ENCODE measurements at places on chromosomes 2 and 18.

- DNase-seq, result no peak
Observed at GRCh38 chr18:29123706-29124530, 947.0 kb upstream of the CDH2 start.

DNA sequence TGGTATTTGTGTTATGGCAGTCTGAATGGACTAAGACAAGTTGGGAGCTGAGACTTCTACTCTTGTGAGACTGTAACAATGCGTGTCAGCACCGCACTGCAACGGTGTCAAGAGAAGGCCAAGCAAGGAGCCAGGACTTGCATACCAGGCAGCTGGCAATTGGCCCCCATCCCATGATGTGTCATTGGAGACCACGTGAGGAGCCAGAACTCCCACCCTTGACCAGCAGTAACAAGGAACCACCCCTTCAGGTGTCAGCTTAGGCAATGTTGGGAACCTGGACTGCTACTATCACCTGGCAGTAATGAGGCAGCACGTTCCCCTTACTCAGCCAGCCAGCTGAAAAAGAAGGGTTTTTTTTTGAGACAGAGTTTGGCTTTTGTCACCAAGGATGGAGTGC lies 32.7 kb upstream of the AGFG1 start:
- DNase-seq, result no peak

DNA sequence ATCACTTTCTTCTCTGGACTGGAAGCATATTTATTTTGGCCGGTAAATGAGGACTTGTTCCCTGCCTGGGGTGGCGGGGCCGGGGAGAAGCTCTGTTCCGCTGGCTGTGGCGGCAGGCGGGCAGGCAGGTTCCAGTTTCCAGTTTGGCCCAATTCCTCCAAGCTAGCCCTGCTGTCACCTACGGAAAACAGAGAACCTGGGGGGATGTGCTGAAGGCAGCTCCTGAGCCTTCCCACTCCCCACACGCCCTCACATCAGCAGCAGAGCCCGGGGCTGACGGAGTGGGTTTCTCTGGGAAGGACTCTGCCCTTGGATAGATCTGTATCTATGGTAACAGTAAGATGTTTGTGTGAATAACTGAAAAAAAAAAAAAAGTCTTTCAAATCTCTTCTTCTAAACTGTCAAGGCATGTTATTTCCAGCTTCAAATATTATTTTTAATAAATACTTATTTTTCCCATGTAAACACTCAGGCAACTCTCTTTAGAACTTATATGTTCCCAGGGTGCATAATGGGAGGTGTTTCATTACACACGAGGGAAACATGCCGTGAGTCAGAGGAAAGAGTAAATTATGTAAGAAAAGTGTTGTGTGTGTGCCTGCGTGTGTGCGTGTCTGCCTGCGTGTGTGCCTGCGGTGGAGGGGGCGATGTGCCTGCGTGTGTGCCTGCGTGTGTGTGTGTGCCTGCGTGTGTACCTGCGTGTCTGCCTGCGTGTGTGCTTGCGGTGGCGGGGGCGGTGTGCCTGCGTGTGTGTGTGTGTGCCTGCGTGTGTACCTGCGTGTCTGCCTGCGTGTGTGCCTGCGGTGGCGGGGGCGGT lies 116.1 kb upstream of the ZNF516 start:
- DNase-seq, result no peak

GRCh38 chr2:43980902-43981301 lies 14.9 kb downstream of the LRPPRC start:
- DNase-seq, result no peak

- DNase-seq, result no peak
Observed at GRCh38 chr2:164692114-164692513, 70.8 kb upstream of the GRB14 start.

DNA sequence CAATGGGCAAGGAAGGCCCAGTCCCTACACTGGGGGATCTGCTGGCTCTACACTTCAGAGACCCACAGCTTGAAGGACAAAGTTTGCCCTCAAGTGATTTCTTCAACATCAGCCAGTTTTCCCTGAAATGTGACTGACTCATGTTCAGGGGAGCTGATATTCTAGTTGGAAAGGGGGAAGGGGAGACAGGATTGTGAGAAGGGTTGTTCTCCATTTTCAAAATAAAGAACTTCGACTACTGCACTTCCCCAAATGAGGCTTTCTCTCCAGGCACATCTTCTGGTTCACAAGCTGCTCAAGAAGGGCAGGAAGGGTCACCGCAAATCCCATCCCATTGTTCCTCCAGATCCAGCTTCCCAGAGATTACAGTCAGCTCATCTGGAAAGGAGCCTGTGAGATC lies 117.6 kb downstream of the BCL2L11 start:
- DNase-seq, result no peak

- no peak for DNase-seq
Observed at GRCh38 chr18:49582579-49582978, 20.7 kb downstream of the LIPG start.

DNA sequence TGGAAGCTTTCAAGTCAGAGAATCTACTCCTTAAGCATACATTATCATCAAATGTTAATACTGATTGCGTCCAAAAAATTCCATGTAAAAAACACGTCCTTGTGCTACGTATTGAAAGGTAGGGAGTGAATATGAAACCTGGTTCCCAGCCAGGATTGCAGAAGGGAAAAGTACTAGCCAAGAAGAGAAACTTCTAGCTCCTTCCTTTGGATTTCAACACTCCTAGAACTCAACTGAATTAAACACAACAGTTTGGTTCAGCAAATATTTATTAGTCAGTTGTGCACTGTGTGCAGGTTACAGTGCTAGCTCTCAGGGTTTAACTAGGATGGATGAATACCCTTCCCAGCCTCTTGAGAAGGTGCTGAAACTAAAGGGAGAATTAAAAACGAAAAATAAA lies 33.9 kb upstream of the FHL2 start:
- DNase-seq, result no peak

DNA sequence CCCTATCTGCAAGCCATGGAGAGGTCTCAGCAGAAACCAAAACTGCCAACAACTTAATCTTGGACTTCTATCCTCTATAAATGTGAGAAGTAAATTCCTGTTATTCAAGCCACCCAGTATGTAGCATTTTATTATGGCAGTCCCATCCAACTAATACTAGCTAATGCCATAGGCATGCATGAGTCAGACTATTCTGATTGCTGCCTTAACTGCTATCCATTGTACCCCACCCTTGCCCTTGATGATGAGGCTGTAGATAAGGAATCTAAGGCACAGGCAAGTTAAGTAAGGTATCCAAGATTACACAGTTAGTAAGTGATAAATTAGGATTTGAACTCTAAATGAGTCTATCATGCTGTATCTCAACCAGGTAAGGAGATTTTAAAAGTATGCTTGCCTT lies 223.0 kb downstream of the UBE2E3 start:
- DNase-seq, result no peak

- no peak for DNase-seq
Observed at GRCh38 chr2:72934683-72935610, 17.6 kb downstream of the EMX1 start.

DNA sequence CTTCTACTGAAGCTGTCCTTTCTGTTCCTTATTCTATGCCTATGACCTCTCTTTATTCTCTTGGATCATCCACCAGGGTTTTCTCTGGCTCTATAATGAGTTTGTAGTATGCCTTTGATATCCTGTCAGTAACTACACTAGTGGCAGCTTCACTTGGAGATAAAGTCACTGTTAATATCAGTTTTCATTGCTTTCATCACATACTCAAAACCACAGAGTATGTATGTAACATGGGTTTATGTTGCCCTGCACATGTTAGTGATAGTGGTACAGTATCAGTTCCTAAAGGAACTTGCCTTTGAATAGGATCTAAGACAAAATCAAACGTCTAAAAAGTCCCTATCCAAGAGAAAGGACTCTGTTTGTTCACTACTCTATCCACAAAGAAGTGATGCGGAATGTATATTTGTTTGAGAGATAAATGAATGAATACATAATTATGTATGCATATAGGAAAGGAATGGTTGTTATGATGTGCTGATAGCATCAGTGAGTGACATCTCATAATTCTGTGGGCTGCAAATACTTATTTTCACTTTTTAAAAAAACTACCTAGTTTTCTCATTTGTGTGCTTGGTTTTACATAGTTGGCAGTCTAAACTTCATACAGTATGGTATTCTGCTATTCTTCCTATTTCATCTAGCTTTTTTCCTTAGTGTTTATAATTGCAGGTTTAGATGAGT lies 45.1 kb downstream of the TET3 start:
- DNase-seq, result no peak

DNA sequence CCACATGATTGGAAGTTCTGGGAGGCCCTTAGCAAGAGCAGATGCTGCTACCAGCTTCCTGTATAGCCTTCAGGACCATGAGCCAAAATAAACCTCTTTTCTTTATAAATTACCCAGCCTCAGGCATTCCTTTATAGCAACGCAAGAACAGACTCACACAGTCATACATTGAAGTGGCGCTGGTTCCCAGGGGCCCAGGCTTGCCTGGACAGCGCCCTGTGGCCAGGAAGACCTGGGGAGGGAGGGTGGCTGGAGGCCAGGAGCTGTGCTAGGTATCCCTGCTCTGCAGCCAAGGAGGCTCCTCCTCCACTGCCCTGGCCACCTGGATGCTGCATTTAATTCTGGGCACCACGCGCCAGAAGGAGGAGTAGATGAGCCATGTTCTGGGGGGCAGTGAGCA lies 98.1 kb downstream of the AGAP1 start:
- DNase-seq, result no peak

DNA sequence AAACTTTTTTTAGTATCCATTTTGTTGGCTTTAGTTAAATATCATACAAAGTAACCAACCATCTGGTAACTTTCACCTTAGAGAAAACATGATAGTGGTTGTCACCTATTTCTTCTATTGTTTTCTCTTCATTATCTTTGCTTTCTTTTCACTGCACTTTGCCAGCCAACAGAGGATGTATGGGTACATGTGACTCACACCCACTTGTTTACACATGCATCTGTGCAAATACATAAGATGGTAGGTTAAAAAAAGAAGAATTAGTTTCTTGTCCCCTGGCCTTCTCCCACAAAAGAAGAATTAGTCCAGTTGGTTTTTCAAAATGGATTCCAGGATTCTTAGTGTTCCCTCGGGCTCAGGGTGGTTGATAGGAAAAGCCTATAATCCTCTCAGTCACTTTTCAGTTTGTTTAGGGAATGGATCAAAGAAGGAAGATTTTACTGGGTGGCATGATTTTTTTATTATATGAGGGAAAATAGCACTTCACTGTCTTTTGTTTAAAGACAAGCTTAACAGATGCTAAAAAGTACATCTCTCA lies 46.6 kb downstream of the CDK15 start:
- DNase-seq, result no peak

- peak; percentile 40 for DNase-seq
Observed at GRCh38 chr2:240626531-240627300, 1.4 kb downstream of the GPR35 start.

DNA sequence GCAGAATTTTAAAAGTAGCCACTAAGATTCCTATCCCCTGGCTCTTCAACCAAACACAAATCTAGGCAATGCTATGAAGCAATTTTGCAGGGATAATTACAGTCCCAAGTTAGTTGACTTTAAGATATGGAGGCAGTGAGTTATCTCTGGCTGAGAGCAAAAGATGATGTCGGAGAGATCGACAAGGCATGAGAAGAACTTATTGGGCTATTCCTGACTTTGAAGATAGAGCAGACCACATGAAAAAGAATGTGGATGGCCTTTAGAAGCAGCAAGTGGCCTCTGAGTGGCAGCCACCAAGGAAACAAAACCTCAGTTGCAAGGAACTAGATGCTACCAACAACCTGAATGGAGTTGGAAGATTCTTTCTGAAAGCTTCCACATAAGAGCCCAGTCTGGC lies 58.2 kb upstream of the PPM1B start:
- DNase-seq, result no peak

DNA sequence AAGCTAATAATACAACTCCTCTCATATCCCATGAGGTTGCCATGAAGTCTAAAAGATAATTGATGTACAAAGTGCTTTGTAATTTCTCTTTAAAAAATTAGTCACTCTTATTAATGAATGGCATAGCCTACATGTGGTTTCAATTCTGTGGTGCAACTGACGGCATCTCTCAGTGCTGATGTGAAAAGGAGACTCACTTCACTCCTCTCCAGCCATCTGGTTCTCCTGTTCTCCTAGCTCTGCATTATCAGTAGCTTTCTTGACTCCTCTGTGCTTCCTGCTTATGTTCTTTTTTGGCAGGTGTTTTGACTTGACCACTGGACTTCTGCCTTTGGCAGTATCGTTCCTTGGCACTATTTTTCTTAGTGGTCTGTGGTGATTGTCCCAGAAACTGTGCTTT lies 134.9 kb upstream of the ZFP36L2 start:
- DNase-seq, result no peak

GRCh38 chr2:207635468-207636200 lies 10.4 kb upstream of the METTL21A start:
- DNase-seq, result no peak

- no peak for DNase-seq
Observed at GRCh38 chr2:75894170-75894569, 183.5 kb upstream of the GCFC2 start.

DNA sequence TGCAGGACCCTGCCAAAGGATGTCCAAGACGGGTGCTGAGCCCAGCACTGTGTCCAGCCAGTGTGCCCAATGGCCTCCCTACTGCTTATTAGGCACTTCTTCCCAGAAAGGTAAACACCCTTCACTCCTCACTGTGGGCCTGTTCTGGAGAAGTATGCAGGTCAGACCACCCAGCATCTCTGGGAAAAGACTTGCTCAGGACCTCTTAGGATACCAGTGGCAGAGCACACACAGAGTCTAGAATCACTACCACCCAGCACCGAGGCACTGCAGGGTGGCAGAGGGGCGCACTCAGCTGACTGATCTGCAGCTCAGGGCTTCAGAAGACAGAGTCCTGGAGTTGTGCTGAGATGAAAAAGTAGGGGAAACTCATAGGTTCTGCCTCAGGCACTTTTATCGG lies 25.8 kb downstream of the XDH start:
- no peak for DNase-seq

- no peak for DNase-seq
Observed at GRCh38 chr2:121243821-121244460, 41.1 kb downstream of the TFCP2L1 start.

- no peak for DNase-seq
Observed at GRCh38 chr2:181907057-181907456, 15.5 kb downstream of the ITPRID2 start.

GRCh38 chr2:118498943-118499342 lies 348.5 kb downstream of the EN1 start:
- DNase-seq, result no peak

Measured in activated CD4-positive, alpha-beta T cell treated with anti-CD3 and anti-CD28 coated beads, Interleukin-2, amount 50 U/mL, for 48 hours (primary cell).